ENCODE measurements at places on chromosomes 2 and 18. TPM values are rescaled to one million over a fixed set of nuclear protein-coding genes. Genes with fewer than 3 reads are reported as not detected.

- DNase-seq, result no peak
Measured at GRCh38 chr2:10792001-10792634, 20.5 kb downstream of the PDIA6 start.

- DNase-seq, result no peak
Measured at GRCh38 chr2:86284987-86285386, 52.4 kb downstream of the REEP1 start.

ZFP36L2 gene
- total RNA-seq, result 25.9 TPM

GRCh38 chr18:24799176-24799575 is 338.7 kb downstream of the HRH4 start:
- DNase-seq, result no peak

- DNase-seq, result no peak
Measured at GRCh38 chr2:235383272-235383843, 110.5 kb upstream of the AGAP1 start.

DNA sequence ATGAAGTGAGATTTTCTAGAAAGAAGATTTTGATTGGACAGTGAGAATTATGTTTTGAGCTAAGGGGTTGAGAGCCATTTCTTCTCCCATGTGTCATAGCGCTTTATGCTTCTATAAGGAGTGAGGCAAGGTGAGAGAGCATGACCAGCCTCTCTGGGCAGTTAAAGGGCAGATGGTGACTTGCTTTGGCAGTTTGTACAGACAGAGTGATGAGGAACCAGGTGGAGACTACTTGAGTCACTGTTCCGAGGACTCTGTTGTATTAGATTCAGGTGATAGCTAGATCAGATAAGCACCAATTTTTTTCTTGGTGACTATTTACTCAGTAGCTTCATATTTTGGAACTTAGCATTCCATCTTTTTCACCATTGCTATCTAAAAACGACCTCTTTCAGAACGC is 4.5 kb downstream of the CRIM1 start:
- DNase-seq, result no peak

DNA sequence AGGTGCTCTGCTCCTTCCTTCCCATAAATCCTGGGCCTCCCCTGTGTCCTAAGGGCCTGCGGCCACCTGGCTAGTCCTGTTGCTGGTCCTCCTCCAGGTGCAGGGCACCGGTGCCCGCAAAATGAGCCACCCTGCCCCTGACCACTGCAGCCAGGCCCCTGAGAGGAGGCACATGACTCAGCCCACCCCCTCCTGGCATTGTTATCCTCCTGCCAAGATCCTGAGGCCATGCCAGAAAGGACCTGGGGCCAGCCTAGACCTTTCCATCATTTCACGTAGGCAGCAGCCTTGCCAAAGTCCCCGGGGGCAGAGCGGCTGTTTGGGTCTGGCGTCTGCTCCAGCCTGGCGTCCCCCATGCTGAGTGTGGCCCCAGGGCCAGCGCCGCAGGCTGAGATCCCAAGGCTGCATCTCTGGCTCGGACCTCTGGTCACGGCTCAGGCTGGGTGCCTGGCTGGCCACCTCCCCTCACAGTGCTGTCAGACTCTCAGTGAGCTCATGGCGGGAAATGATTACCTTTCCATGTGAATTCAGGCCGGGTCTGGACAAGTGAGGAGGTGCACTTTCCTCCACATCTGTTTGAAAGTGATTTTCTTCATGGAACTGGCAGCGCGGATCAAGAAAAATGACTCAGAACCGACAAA is 81.0 kb downstream of the NDUFA10 start:
- no peak for DNase-seq

DNA sequence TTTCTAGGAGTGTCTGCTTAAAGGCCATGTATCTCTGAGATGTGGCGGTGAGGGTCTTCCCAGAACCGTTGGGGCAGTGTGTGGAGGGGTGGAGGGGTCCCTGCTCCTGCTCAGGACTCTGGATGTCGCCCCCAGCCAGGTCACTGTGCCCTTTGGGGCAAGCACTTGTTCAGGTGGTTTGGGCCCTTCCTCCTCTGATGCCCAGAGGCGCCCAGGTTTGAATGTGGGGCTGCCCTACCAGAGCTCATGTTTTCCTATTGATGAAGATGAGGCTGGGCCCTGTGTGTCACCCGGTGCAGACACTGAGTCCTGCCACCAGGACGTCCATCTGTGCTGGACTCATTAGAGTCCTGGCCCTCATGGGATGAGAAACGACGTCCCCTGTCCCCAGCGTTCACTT is 14.3 kb upstream of the PER2 start:
- no peak for DNase-seq

- DNase-seq, result peak; percentile 83
Measured at GRCh38 chr2:237473878-237474441, 13.1 kb upstream of the MLPH start.

NOL4 gene
- not detected for total RNA-seq

DNA sequence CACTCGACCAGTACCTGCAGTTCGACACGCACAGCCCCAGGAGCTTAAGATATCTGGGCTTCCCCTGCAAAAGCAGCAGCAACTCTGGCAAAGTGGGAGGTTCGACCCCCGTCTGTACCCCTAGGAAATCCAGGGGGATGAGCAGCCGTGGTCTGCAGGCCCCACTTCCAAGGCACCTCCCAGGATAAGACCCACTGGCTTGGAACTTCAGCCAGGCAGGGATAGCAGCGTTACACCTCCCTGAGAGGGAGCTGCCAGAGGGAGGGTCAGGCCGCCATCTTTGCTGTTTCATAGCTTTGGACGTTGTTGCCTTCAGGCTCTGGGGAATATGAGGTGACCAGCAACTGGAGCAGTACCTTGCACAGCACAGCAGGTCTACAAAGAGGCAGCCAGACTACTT is 351.1 kb downstream of the SOX11 start:
- no peak for DNase-seq

DNA sequence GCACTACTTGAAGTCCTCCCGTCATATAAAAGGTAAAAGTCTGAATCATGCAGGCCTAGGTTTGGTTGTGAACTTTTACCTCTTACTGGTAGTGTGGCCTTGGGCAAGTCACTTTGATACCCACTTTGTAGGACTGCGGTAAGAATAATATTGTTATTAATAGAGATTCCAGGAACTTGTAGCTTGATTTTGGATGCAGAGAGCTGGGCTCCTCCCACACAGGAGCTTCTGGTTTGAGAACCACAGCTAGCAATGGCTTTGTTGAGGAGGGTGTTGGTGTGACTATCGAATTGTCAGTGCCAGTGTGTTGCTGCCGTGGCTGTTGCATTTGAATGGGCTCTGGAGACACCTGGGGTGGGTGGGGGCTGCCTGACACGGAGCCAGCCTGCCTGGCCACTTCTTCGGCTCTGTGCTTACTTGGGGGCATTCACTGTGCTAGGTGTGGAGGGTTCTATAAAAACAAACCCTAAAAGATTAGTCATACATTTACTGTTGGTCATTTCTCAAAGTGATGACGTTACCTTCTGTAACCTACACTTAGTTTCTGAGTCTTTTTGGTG is 38.5 kb downstream of the ASAP2 start:
- DNase-seq, result no peak

DNA sequence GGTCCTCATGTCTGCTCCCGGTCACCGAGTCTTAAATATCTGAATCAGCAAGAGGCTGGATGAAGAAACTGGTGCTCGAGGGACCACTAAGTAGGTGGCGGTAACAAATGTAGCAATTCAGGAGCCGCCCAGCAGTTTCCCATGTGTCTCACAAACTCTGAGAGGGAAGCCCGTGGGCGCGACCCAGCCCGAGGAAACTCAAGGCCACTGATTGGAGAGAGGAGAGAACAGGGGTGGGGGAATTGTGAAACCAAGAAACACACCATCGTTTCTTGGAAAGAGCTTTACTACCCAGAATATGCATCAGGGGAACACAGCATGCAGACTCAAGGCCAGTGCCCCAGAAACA is 10.8 kb downstream of the MLPH start:
- peak; percentile 91 for DNase-seq

PLEK gene
- not detected for total RNA-seq

DNA sequence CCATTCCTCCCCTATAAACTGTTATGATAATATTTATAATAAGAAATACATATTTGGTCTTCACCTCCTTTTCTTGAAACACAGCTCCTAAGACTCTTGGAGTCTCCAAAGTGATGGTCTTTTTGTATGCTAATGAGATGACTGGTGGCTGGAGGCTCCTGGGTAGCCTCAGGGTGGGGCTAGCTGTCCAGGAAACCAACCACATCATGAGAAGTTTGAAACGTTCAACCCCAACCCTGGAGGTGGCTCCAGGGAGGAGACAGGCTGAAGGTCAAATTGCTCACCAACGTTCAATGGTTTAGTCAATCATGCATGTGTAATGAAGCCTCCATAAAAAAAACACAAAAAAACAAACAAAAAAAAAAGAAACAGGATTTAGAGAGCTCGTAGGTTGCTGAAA is 298.7 kb upstream of the MGAT5 start:
- no peak for DNase-seq

DNA sequence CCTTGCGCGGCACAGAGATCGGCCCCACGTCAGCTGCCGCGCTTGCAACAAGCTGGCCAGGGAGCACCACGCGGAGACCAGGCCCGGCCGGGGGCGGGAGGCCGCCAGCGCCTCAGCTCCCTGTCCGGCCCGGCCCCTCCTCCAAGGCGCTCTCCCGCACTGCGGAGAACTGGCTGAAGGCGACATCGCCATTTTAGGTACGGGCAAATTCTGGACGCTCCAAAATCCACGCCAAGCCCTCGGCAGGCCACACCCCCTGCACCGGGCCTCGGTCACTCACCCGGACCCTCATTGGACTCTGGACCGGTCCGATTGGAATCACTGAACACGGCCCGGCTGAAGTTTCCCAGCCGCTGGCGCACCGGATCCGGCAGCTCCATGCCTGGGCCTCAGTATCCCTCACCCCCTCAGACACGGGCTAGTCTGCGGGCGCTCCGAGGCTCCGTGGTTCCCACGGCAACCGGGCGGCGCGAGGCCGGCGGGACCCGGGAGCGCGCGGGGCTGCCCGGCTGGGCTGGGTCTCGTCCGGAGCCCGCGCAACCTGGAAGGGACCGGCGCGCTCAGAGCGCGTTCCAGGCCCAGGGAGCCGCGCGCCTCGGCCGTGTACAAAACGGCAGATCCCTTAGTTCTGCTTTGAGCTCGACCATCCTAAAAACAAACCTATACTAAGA is at the start of gene TMEM17:
TMEM17 (minus strand) TSS at position 446 of the 671 bp plus-strand sequence; CDS start at position 380, 66 bp downstream.
- DNase-seq, result peak; percentile 91

DNA sequence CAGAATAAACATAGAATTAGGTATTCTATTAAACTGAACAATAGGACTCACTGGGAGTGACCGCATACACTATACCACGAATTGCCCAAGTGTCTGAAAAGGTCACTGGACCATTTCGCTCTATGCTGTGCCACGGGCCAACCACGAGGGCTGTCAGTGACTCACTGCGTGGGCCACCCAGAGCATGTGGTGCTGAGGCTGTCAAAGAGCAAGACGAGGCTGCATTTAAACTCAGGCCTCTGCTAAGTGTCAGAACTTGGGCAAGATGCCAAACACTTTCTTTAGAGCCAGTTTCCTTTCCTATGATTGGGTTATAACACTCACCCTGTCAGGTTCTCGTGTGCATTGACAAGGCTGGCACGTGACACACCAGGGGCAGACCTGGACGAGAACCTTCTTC is 97.5 kb downstream of the SH3YL1 start:
- DNase-seq, result no peak

- no peak for DNase-seq
Measured at GRCh38 chr18:76928179-76928868, 106.0 kb downstream of the ZNF236 start.

- DNase-seq, result no peak
Measured at GRCh38 chr18:49001587-49001986, 50.8 kb upstream of the SMAD7 start.

DNA sequence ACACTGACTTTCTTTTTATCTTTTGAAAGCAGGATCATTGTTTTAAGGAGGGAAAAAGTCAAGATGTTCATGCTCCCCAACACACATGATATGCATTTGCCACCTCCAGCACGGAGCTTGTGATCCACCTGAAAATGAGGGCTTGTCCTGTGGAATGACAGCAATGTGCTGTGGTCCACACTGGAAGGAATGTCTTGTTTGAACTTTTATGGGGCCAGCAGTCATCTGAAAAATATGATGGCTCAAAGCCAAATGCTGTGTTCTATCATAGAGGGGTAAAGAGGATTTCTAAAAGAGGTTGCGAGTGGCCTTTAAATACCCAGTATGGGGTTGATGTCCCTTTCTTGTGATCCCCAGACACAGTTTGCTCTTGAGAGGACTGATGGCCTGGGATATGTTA is 226.5 kb upstream of the SPRED2 start:
- DNase-seq, result peak; percentile 14

- DNase-seq, result peak; percentile 70
Measured at GRCh38 chr2:237874585-237875161, 15.2 kb downstream of the RAMP1 start.

DNA sequence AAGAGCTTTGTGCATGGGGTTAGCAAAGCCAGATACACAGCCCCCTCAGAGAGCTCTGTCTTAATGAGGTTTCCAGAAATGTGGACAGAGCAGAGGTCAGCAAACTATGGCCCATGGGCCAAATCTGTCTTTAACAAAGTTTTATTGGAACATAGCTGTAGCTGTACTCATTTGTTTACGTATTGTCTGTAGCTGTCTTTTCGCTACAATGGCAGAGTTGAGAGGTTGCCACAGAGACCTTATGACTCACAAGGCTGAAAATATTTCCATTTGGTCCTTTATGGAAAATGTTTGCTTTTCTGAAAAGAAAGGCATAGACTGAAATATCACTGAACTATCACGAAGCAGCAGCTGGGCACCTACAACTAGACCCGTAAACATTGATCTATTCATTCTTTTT is 841.8 kb downstream of the SLC4A3 start:
- DNase-seq, result peak; percentile 66

GRCh38 chr2:9139491-9140443 is 66.8 kb upstream of the ASAP2 start:
- peak; percentile 63 for DNase-seq

MC5R gene
- total RNA-seq, result not detected

ERFE gene
- 0.86 TPM for total RNA-seq

GRCh38 chr2:120805602-120806001 is 69.9 kb downstream of the GLI2 start:
- DNase-seq, result peak; percentile 65

DNA sequence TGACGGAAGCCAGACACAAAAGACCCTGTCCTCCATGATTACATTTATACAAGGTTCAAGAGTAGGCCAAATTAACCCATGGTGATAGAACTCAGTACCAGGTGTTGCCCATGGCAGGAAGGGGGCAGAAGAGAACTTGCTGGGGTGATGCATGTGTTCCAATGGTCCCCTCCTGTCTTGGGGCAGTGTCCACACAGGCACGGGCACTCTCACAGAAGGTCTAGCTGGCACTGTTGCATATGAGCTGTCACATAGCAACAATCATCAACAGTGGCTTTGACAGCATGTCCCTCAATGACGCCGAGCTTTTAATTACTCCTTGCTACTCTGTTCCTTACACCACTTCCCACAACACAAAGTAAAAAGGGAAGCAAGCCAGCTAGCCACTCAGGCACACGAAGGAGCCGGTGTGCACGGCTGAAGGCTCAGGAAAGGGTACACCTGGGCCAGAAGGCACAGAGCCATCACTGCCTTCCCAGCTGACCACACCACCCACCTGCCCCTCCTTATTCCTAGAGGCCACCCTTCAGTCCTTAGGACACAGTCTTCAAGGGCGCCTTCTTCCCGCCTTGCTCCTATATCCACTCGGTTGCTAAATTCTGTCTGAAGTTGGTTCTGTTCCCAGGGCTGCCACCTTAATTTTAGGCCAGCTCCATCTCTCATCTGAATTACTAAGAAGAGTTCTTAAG is 28.9 kb downstream of the RPL31 start:
- DNase-seq, result no peak

Data from fibroblast of villous mesenchyme (primary cell).